ENCODE measurements at places on chromosomes 3 and 15.

DNA sequence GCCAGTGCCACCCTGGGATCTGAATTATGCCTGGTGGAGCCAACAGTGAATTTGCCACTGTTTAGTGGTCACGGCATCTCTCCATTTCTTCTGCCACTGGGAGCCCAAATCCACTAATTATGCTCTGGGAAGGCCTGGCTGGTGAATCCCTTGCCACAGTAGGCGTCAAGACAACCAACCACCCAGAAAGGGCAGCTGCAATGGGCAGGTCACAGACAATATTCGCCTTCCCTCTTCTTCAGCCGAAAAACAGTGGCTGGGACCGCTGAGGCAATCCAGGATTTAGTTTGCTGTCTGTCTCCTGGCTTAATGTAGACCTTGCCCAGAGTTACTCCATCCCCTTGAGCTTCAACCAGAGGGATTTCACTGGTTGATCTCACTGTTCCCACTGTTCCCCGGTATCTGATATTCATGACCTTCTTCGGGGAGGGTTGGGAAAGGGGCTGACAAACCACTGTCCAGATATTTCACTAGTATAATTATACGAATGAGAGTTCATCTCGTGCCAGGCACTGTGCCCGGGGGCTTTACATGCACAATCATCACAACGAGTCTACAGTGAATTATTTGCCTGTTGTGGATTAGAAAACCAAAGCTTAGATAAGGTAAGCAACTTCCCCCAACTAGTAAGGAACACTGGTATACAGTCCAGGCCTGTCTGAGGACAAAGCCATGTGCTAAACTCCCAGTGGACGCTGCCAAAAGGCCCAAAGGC, 49.9 kb upstream of the RAB6B start:
- DNase-seq = no peak

DNA sequence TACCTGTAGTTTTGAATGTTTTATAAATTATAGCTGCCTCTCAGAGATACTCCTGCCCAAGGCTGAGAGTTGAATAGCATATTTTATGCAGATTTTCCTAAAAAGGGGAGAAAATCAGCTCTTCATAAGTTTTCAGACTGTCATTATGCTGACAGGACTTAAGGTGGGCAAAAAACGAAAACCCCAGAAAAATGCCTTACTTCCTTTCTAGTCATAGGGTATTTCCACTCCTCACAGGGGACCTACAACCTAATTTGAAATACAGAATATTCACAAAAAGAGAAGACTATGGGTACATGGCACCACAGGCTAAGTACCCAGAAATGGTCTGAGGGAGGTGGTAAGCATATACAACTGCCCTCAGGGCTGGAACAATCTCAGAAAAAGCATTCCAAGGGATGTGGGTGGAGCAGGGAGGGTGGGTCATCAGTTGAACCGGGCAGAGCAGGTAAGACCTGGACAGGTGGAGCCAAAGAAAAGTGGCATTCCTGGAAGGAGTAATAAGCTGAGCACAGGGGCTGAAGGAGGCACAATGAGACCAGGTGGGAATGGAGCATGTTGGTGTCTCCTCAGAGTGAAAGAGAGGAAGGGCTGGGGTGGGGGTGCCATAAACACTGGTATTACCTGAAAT, 10.6 kb upstream of the OXSR1 start:
- no peak for DNase-seq

GRCh38 chr3:126050626-126051025, 33.3 kb downstream of the SLC41A3 start:
- DNase-seq = no peak

DNA sequence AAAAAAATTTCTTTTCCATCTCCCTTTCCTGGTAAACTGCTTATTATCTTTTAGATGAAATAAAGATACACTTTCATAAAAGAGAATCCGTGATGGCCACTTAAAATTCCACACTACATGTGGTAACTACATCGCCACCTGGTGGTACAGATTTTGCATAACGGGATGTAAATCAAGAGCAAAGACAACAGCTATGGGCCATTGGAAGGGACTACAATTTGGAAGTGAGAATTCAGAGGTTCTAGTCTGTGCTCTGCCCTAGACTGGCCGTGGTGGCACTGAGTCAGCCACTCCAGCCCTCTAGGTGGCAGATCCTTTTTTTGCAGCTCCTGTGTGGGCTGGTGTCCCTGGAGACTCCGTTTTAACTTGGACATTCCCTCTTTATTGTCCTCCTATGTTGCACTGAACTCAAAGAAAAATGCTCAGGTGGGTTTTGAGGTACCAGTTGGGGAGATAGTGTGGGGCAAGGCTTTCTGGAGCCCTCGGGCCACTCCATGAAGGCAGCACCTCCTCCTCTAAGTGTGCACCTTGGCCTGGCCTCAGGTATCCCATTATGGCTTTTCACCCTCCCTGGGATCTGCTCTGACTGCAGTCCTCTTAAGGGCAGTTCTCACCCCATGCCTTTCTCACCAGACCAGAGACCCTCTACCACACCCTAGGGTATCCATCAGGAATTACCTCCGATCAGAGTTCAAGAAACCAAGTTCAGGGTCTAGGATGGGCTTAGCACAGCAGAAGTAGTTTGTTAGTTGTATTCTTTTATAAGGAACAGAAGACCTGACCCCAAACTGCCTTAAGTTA, 54.9 kb downstream of the SPSB4 start:
- DNase-seq = no peak

GRCh38 chr15:84799511-84800187, 17.5 kb upstream of the ALPK3 start:
- DNase-seq = no peak

DNA sequence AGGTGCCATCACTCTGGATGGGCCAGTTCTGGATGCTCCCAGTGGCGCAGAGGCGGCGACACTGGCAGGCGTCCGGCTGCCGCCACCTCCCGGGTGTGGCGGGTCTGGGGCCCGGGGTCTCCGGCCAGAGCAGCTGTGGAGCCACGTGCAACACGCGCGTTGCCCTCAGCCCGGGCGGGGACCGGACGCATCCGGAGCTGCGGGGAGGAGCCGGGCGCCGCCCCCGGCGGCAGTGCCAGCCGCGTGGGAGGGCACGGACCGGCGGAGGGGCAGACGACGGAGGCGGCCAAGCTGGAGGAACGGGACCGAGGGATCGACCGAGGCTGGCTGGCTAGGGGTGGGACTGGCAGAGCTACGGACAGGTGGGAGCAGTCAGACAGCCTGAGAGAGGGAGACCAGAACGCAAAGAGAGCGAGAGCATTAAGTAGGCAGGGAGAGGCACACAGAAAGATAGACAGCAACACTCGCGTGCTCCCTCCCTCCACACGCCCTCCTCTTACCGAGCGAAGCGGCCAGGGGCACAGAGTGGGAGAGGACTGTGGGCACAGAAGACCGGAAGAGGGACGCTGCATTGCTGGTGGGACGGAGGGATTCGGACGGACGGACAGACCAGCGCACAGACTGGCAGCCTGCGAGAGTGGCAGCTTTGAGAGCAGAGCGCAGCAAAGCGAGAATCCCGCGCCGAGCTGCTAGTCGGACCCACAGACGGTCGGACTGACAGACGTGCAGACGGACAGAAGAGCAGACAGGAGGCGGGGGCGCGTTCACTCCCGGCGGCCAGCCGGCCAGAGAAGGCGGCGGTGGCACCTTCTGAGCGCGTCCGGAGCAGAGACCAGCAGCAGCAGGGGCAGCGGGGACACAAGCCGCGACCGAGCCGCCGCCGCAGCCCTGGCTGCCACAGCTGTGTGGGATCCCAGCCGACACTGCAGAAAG, at the start of gene ARPP21:
TSS of gene ARPP21 (plus strand) at position 272 of the 933 bp plus-strand sequence. CDS start 42,227 bp downstream, outside the sequence.
- no peak for DNase-seq

GRCh38 chr3:195905970-195906864, 2.1 kb downstream of the TNK2 start:
- no peak for DNase-seq
